Aorta (tissue), 5 donors: ENCODE measurements at places on chromosomes 3 and 15. TPM values are rescaled to one million over a fixed set of nuclear protein-coding genes. Genes with fewer than 3 reads are reported as not detected.

DNA sequence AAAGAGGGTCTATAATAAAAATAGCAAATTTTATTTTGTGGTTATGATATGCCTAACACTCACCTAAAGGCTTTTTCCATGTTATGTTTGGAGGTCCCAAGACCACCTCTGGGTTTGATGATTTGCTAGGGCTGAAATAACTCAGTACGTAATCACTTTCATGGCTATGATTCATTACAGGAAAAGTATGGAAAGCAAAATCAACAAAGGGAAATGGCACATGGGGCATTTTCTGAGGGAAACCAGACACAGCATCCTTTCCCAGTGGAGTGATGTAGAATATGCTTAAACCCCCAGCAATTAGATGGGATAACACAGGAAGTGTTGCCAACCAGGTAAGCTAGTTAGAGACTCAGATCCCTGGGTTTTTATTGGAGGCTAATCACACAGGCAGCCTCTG, 701.6 kb upstream of the CBLB start:
- no peaks in the 10 kb centered on the region for H3K4me1 ChIP-seq
- no peak overlapping the region for H3K27ac ChIP-seq
- DNase-seq, result no peak
- H3K4me3 ChIP-seq, result no peak overlapping the region
- H3K36me3 ChIP-seq, result no peaks in the 10 kb centered on the region

DNA sequence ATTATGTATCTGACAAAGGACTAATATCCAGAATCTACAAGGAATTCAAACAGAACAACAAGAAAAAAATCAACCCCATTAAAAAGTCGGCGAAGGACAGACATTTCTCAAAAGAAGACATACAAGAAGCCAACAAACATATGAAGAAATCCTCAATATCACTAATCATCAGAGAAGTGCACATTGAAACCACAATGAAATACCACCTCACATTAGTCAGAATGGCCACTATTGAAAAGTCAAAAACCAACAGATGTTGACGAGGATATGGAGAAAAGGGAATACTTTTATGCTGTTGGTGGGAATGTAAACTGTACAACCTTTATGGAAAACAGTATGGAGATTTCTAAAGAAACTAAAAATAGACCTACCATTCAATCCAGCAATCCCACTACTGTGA, 233.1 kb upstream of the PLSCR5 start:
- no peak for DNase-seq
- no peaks in the 10 kb centered on the region for H3K27me3 ChIP-seq
- no peak overlapping the region for H3K4me3 ChIP-seq
- no peak overlapping the region for H3K27ac ChIP-seq

GRCh38 chr15:63210151-63211091, 21.0 kb downstream of the RAB8B start:
- H3K4me3 ChIP-seq, result no peak overlapping the region
- no peaks in the 10 kb centered on the region for H3K36me3 ChIP-seq
- H3K27me3 ChIP-seq, result no peaks in the 10 kb centered on the region
- no peak overlapping the region for H3K27ac ChIP-seq

DNA sequence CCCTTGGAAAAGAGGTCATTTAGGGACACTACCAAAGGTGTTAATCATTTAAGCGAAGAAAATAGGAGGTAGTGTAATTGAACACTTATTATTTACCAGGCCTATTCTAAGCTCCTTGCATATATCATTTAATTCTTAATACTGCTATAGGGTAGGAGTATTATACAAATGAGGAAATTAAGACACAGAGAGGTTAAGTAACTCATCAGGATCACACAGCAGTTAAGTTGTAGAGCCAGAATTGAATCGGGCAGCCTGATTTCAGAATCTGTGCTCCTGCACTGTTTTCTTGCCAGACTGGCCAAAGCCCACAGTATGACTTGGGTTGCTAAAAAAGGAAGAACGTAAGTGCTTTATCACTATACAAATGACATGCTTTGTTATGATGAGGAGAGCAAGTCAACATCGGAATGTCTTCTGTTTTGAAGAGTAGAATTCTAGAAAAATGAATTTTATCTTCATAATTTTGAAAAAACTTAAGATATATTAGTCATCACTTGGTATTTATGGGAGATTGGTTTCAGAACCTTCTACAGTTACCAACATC, 31.4 kb downstream of the HPS3 start:
- peaks cover 7% of the 10 kb centered on the region for H3K36me3 ChIP-seq
- no peak overlapping the region for H3K4me3 ChIP-seq

DNA sequence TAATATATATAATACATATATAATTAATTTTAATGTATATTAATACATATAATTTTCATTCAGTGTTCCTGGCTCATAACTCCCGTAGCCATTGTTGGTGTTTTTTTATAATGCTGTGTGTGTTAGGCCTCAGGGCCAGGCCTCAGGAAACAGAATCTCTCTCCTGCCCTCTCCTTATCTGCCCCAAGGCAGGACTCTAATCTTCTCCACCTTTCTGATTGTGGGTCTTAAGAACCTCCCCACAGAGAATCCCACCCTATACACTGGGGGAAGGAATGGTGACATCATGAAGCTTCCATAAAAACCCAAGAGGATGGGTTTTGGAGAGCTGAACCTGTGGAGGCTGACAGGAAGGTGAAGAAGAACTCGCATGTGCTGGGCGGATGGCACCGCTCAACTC, 4.0 kb upstream of the FMN1 start:
- H3K4me1 ChIP-seq, result no peaks in the 10 kb centered on the region
- no peak overlapping the region for H3K4me3 ChIP-seq
- DNase-seq, result no peak
- no peaks in the 10 kb centered on the region for H3K27me3 ChIP-seq

- H3K36me3 ChIP-seq, result no peaks in the 10 kb centered on the region
- no peak overlapping the region for H3K4me3 ChIP-seq
- no peaks in the 10 kb centered on the region for H3K27me3 ChIP-seq
- no peak overlapping the region for H3K27ac ChIP-seq
Observed at GRCh38 chr15:39021341-39021740, 456.7 kb upstream of the RASGRP1 start.

GRCh38 chr3:59572106-59572505, 522.3 kb upstream of the CFAP20DC start:
- no peaks in the 10 kb centered on the region for H3K27me3 ChIP-seq
- H3K27ac ChIP-seq, result no peak overlapping the region
- H3K4me1 ChIP-seq, result no peaks in the 10 kb centered on the region
- no peak for DNase-seq

GRCh38 chr3:149247929-149248691, 26.5 kb upstream of the CP start:
- no peak overlapping the region for H3K4me3 ChIP-seq
- H3K4me1 ChIP-seq, result peaks cover 5% of the 10 kb centered on the region
- H3K27me3 ChIP-seq, result no peaks in the 10 kb centered on the region
- peak overlapping the region; percentile 30 for H3K27ac ChIP-seq
- DNase-seq, result no peak

GRCh38 chr3:48119505-48120193, 68.6 kb downstream of the CDC25A start:
- no peak overlapping the region for H3K4me3 ChIP-seq
- H3K36me3 ChIP-seq, result no peaks in the 10 kb centered on the region
- no peak for DNase-seq
- no peak overlapping the region for H3K27ac ChIP-seq
- H3K27me3 ChIP-seq, result no peaks in the 10 kb centered on the region

GRCh38 chr15:59917504-59918157, 86.5 kb upstream of the FOXB1 start:
- DNase-seq, result no peak
- no peaks in the 10 kb centered on the region for H3K36me3 ChIP-seq
- no peaks in the 10 kb centered on the region for H3K4me1 ChIP-seq
- no peak overlapping the region for H3K4me3 ChIP-seq
- H3K27ac ChIP-seq, result no peak overlapping the region

- no peak overlapping the region for H3K4me3 ChIP-seq
- no peak for DNase-seq
- no peak overlapping the region for H3K27ac ChIP-seq
- H3K27me3 ChIP-seq, result no peaks in the 10 kb centered on the region
Observed at GRCh38 chr3:143414571-143415253, 295.1 kb downstream of the CHST2 start.

DNA sequence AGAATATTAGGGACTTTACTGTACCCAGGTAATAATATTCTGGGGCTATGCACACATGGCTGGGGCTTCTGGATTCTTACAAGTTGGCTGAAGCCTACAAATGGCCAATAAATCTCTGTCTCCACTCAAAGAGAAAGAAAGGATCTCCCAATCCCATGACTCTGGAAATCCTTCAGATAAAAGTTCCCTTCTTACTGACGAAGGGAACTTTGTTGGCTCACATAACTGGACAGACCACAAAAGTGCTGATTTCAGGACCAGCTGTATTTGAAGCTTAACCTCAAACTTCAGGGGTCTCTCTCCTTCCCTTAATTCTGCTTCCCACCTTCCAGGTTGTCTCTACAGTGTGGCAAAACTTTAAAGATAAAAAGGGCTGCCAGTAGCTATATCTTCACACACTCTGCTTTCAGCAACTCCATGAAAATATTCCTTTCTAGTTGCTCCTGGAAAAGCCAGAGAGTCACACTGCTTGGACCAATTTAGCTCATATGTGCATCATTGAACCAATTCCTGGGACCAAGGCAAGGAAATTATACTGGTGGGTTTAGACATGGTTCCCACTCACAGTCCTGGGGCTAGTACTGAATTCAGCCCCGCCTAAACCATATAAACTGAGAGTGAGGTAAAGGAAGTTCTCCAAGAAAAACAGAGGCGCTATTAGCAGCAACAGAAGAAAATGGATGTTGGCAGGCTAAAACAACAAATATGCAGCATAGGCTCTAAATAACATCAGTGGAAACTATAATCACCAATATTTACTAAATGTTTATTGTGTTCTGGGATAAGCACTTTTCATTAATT, 290.0 kb upstream of the GADL1 start:
- no peaks in the 10 kb centered on the region for H3K36me3 ChIP-seq
- no peaks in the 10 kb centered on the region for H3K27me3 ChIP-seq
- no peak overlapping the region for H3K4me3 ChIP-seq

GRCh38 chr3:124144035-124144814, 152.3 kb upstream of the ROPN1 start:
- H3K27ac ChIP-seq, result no peak overlapping the region
- no peaks in the 10 kb centered on the region for H3K36me3 ChIP-seq
- no peaks in the 10 kb centered on the region for H3K27me3 ChIP-seq
- DNase-seq, result no peak

DNA sequence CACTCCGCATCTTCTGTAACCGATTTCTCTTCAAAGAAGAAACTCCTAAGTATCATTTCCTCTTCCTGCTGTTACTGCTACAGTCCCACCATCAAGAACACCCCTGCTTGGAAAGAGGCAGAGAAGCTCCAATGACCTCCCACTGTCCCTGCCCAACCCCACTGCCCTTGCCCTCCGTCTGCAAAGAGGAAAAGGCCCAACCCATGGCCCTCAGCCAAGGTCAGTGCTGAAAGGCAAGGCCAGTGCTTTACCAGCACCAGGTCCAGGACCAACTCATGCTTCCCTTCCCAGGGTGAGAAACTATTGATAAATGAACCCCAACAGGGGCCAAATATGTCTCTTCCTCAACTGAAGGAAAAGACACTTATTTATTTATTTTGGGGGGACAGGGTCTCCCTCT, 22.5 kb downstream of the FAM240A start:
- H3K27ac ChIP-seq, result no peak overlapping the region
- no peaks in the 10 kb centered on the region for H3K27me3 ChIP-seq
- DNase-seq, result no peak
- H3K36me3 ChIP-seq, result no peaks in the 10 kb centered on the region
- no peaks in the 10 kb centered on the region for H3K4me1 ChIP-seq
- no peak overlapping the region for H3K4me3 ChIP-seq

GRCh38 chr3:64399205-64399800, 174.0 kb upstream of the PRICKLE2 start:
- DNase-seq, result no peak
- no peak overlapping the region for H3K27ac ChIP-seq

GRCh38 chr15:98842192-98842972, 165.2 kb downstream of the PGPEP1L start:
- no peak overlapping the region for H3K27ac ChIP-seq
- no peak overlapping the region for H3K4me3 ChIP-seq
- no peak for DNase-seq
- H3K27me3 ChIP-seq, result no peaks in the 10 kb centered on the region

- no peak for DNase-seq
- no peak overlapping the region for H3K27ac ChIP-seq
- H3K4me1 ChIP-seq, result no peaks in the 10 kb centered on the region
- peaks cover 2% of the 10 kb centered on the region for H3K36me3 ChIP-seq
- H3K4me3 ChIP-seq, result no peak overlapping the region
Observed at GRCh38 chr15:64009241-64009640, 37.0 kb downstream of the DAPK2 start.

- peaks cover 24% of the 10 kb centered on the region for H3K4me1 ChIP-seq
- H3K4me3 ChIP-seq, result no peak overlapping the region
- peak overlapping the region; percentile 67 for H3K27ac ChIP-seq
- no peaks in the 10 kb centered on the region for H3K27me3 ChIP-seq
- no peaks in the 10 kb centered on the region for H3K36me3 ChIP-seq
Observed at GRCh38 chr15:60363903-60364611, 33.7 kb downstream of the ANXA2 start.

- H3K27ac ChIP-seq, result no peak overlapping the region
- H3K4me1 ChIP-seq, result peaks cover 2% of the 10 kb centered on the region
- no peaks in the 10 kb centered on the region for H3K27me3 ChIP-seq
- no peaks in the 10 kb centered on the region for H3K36me3 ChIP-seq
- no peak overlapping the region for H3K4me3 ChIP-seq
Observed at GRCh38 chr3:29186982-29187725, 93.7 kb upstream of the RBMS3 start.

DNA sequence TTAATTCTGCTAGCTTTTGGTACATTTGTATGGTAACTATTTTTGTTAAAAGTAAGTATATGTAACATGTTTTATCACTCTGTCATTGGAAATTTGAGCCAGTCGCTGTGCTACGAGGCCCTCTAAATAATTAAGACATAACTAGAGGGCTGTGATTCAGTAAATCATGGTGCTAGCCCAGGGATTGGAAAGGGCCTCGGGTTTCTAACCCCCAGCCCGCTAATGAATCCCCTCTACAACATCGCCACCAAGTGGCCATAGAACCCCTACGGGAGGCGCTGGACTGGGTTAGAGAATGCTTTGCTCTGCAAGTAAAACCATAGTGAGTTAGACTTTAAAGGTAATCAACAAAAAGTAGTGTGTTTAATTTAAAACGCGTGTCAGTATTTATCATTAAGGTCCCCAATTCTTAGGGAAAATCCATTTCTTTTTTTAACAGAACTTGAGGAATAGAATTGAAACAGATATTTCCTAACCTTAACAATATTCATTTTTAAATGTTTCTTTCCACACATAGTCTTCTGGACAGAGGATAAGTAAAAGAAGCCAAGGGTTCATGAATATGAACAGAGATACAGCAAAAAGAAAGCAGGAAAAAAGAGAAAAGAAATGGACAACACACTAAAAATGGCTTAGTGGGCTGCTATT, 744.7 kb downstream of the EPHA3 start:
- H3K4me1 ChIP-seq, result no peaks in the 10 kb centered on the region
- no peak for DNase-seq
- H3K36me3 ChIP-seq, result no peaks in the 10 kb centered on the region
- no peaks in the 10 kb centered on the region for H3K27me3 ChIP-seq
- H3K4me3 ChIP-seq, result no peak overlapping the region

GRCh38 chr15:46848704-46849103, 868.6 kb upstream of the SEMA6D start:
- no peak overlapping the region for H3K27ac ChIP-seq
- no peaks in the 10 kb centered on the region for H3K27me3 ChIP-seq
- H3K4me1 ChIP-seq, result no peaks in the 10 kb centered on the region

Gene CDCP1
- total RNA-seq, result 8.9 TPM

Gene SERPINI2
- 0.49 TPM for total RNA-seq

Gene ARL6
- total RNA-seq, result 5.9 TPM

Gene ZNF662
- total RNA-seq, result 13.0 TPM

Gene UBAP1L
- total RNA-seq, result 10.3 TPM

Gene XPC
- 29.7 TPM for total RNA-seq

Gene MEX3B
- total RNA-seq, result 1.2 TPM

Gene IP6K2
- 43.9 TPM for total RNA-seq

Gene AADAC
- not detected for total RNA-seq

Gene CD80
- 2.3 TPM for total RNA-seq

Gene SLC22A14
- total RNA-seq, result 0.42 TPM

Gene LRRK1
- 34.0 TPM for total RNA-seq

Gene TRPM1
- total RNA-seq, result not detected

Gene ZCWPW2
- 1.6 TPM for total RNA-seq
